ENCODE measurements at places on chromosomes 3 and 15.
A peak's percentile ranks its signal among the peaks of the same experiment; 100 is the strongest.

DNA sequence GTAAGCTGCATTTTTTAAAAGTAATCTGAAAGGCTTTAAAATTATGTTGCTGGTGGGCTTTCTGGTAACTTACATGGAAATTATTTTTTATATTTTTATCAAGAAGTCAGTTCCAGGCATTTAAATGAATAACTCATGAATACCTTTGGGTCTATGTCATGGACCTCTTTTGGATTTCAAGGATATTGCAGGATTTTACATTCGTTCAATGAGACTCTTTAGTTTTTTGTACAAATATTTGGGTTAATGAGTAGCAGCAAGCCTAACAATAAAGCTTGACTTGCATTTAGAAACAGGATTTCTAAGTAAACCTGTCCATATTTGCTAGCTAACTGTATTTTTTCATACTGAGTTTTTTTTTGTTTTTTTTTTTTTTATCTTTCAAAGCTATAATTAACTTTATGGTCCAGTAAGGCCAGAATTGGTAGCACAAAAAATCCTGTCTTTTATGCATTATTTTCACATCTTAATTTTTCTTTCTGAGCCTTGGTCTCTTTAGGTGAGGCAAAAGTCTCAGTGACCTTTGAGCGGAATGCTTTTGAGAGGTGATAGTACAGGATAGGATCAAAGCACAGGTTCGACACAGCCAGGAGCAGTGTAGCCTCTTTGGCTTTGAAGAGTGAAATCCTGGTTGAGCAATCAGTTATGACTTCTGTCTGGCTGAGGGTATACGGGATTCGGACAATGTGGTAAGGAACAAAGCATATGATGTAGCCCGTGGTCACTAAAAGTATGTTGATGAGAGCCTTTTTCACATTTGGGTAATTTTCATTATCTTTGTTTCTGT, 4.8 kb downstream of the GPR171 start:
- DNase-seq = no peak

DNA sequence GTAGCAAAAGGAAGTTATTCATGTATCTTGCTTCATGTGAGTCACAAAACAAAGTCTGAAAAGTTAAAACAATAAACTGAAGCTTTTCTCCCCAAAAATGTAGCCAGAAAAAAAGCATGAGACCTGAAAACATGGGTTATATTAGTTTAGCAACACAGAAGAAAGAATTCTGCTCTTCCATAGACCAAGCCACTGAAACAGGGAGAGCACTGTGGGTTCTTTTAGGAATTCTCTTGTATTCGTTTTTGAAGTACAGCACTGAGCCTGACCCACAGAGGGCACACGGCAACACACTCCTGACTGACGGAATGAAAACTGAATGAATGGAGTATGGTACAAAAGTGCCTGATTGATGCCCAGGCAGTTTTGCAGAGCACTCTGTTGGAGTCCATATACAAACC, 66.6 kb downstream of the TM4SF4 start:
- no peak for DNase-seq

DNA sequence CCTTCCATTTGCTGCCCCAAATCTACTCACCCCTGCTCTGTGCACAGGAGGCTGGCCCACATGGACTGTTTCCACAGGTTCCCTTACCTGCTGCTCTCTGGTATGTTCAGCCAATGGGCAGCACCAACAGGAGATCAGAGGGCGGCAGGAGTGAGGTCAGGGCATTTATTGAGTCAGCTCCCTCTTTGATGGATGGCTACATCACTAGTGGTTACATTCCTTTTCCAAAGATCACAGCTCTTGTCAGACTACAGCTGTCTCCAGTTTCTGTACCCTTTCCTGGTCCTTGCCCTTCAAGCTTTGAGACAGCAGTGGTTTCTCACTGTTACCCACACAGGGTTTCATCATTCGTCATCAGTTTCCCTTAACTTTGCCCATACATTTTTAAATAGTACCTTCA, 325.1 kb downstream of the SUCLG2 start:
- peak; percentile 71 for DNase-seq

- no peak for DNase-seq
Measured at GRCh38 chr15:81317642-81318017, 6.3 kb downstream of the STARD5 start.

- DNase-seq = no peak
Measured at GRCh38 chr3:35651426-35651825, 12.1 kb downstream of the ARPP21 start.

- DNase-seq = no peak
Measured at GRCh38 chr3:5735896-5736295, 548.4 kb downstream of the EDEM1 start.

DNA sequence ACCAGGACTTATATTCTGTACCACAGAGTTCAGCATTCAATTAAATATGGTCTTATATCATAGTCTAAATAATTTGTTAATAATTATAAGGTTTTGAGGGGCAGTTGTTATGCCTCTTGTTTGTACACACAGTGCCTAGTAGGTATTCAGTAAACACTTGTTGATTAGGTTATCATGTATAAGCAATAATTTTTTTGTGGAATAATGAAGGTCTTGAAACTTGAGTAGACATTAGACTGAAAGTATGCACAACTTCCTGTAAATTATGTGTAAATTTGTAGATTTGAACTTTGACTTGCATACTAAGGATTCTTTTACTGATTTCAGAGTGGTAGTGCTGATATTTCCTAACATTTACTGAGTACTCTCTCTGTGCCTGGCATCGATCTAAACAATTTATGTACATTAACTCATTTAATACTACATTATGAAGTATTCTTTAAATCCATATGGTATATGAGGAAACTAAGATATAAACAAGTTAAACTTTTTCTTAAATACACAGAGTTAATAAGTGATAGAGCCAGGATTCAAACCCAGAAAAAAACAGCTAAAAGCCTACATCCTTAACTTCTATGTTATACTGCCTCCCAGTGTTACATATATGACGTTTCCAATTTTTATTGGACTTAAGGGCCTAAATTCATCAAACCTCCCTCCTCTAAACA, 65.1 kb downstream of the GLCE start:
- no peak for DNase-seq

GRCh38 chr15:72614810-72615532, 39.5 kb upstream of the GOLGA6B start:
- DNase-seq = no peak

DNA sequence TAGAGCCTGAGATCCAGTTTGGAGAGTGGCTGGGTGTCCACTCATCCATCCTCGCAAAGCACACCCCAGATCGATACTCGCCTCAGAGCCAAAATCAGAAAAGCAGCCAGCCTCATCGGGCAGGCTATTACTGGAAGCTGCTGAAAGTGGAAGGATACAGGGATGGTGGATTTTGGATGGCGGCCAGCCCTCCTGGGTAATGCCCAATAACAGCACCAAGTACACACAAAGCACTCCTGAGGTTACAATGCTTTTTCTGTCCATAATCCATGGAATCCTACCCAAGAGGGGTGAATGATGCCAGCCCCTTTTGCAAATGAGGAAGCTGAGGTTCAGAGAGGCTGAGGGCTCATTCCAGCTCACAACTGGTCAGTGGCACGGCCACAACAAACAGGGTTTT, 93.1 kb upstream of the SLC6A11 start:
- no peak for DNase-seq

DNA sequence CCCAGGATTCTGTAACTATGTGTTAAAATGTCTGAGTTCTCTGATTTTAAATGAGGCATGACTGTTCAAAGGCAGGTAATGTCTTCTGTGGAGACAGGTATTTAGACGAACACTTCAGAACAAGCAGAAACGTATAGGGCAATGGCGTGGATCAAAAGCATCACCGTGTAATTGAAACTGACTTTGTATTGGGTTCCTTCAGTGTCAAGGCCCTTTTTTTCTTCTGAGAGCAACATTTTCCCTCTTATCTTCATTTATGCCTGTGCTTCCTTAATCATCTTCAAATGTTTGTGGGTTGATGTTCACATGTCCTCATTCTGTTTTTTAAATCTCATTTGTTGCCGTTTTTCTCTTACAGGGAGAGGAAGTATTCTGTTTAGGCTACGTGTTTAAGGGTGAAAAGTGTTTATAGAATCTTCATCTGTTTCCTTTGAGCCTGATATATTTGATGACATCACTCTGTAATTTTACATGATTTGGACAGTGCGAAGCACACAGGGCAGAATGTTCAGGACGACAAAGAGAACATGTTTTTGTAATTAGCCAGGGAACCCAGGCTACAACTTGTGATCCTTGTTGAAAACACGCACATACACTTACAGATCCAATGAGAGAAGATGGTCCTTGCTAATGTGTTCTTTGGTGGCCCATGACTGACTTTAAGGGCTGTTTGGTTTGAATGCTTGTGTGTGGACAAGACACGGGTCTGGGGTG, 196.0 kb downstream of the LRTM1 start:
- no peak for DNase-seq

GRCh38 chr15:88571852-88572259, 25.4 kb upstream of the DET1 start:
- no peak for DNase-seq

DNA sequence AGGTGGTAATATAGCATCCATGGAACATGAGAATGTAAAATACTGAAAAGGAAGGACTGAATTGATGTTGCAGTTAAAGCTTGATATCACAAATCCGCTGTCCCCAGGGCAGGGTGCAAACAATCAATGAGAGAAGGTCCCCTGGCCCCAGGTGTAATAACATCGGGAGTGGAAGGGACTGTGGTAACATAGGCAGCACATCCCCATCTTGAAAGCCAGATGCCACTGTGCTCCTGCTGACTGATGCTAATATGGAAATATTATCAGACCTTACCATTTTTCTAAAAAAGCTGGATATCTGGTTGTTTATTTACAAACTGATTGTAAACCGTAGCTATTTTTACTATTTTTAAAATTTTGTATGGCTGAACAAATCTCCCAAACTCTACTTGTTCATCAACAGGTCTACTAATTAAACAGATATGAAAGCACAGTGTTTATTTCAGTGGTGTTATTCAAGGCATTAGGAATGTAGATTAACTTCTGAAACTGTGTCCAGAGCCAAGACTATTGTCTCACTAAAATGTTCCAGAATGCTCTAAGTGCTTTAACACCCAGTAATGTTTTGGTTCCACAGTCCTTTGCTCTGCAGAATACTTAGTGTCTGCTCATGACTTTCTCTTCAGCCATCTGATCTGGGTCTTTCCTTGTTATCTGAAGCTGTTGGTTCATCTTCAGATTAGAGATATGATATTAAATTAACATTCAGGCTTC, 386.0 kb upstream of the RARB start:
- DNase-seq = no peak

DNA sequence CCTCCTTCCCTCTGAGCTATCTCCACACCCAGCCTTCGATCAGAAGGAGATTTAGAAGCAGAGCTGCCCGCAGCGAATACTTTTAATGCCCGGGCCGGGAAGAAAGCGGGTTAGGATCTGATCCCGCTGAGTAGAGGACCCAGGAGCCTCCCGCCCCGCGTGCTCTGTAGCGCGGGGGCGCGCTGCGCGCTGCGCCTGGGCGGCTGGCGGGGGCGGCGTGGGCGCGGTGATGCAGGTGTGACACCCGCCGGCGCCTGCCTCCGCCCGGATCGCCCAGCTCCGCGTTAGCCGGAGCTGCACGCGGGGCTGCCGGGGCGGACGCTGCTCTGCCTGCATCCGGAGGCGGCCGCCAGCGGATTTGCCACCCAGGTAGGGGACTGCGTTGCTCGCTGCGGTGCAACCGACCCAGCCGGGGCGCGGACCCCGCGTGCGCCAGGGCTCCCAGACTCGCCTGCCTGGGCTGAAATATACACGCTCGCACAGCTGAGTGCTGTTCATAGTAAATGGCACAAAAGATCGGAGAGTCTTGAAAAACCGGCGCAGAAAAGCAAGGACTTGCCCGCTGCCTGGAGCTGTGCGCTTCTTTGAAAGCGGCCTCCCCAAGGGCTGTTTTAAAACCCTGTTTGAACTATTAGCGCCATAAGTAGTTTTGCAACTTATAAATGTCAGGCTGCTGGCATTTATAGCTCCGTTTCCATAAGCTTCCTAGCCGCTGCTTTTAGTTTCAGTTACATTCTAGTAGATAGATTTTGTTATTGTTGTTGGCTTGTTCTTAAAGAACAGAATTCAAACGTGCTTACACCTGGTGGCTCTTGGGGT, at the start of gene SV2B:
SV2B (plus strand) TSS at position 263 of the 819 bp plus-strand sequence. CDS start 126,007 bp downstream, outside the sequence.
- peak; percentile 70 for DNase-seq

- no peak for DNase-seq
Measured at GRCh38 chr3:110149763-110150162, 812.4 kb upstream of the DPPA4 start.

GRCh38 chr15:98442379-98442833, 205.9 kb upstream of the IGF1R start:
- DNase-seq = peak; percentile 71

DNA sequence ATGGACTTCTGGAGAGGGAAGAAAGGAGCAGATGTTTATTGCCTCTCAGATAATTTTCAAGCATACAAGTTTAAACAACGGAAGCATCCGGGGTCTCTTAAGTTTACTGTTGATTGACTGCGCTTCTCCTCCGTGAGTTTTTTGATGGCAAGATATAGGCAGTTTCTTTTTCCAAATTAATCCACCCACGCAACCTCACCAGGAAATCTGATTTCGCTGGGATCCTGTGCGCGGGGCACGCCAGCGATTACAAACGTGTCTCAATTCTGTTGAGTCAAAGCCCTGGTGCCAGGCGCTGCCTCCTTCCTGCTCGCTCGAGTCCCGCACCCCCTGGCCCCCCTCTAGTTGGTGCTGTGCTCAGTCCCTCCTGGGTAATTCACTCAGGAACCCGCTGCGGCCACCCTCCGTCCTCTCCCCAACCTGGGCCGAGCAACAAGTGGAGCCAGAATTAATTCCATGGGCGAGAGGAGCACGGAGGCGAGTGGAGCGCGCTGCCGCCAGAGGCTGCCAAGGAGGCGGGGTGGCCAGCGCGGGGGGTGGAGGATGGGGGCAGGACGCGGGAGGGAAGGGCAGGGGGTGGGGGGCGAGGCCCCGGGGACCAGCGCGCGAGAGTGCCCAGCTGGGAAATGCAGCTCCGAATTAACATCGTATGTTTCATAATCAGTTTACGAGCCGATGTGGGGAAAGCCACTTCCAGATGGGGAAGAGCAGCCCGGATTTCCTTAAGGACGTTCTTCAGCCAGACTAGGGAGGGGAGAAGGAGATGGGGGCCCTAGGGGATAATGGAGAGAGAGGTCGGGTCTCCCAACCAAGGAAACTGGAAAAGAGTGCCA, 6.0 kb downstream of the WNT5A start:
- no peak for DNase-seq

DNA sequence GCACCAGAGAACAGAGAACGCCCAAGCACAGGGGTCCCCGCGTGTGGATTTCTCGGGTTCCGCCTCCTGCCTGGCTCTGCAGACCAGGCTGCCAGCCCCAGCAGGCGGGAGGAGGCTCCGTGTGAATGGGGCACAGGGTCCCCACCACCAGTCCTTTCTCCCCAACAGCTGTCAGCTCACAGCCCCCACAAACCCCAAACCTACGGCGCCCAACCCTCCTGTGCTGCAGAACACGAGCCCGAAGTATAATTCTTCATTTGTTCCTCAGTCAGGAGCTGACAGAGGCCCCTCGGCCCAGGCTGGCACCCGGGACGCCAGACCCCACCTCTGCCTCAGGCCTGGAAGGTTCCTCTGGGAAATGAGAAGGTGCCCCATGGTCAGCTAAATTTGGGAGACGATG, 78.0 kb downstream of the TBC1D2B start:
- DNase-seq = no peak

GRCh38 chr3:46359733-46360493, 6.0 kb downstream of the CCR2 start:
- DNase-seq = peak; percentile 37

Data from stimulated activated CD4-positive, alpha-beta T cell treated with anti-CD3 and anti-CD28 coated beads, Interleukin-15, amount 100 ng/mL, for 24 hours (primary cell).